ENCODE measurements at places on chromosomes 3 and 15.

- no peak for DNase-seq
Measured at GRCh38 chr15:38540510-38540909, 24.1 kb downstream of the RASGRP1 start.

DNA sequence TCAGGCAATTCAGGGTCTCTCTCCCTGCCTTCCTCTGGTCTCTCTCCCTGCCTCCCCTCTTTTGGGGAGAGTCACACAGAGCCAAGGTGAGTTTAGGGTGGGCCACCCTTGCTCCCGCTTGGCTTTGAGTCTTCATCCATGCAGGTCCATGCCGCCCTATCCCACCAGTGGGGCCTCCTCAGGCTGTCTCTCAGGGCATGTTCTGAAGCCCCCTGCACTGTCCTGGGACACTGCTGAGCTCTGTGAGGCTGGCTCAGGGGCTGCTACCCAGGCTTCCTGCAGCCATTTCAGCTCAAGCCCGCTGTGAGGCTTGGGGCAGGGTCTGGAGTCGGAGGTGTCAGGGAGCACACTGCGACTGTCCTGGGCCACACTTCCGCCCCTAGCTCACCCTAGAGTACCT lies 203.1 kb downstream of the SSR3 start:
- no peak for DNase-seq

DNA sequence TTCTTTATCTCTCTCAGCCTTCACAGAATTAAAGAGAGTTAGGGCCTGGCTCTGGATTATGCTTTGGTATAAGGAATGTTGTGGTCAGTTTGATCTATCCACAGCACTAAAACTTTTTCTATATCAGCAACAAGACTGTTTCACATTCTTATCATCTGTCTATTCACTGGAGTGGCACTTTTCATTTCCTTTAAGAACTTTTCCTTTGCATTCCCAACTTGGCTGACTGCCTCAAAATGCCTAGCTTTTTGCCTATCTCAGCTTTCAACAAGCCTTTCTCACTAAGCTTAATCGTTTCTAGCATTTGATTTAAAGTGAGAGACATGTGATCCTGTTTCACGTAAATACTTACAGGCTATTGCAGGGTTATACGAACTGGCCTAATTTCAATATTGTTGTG lies 471.8 kb downstream of the GBE1 start:
- DNase-seq = no peak

DNA sequence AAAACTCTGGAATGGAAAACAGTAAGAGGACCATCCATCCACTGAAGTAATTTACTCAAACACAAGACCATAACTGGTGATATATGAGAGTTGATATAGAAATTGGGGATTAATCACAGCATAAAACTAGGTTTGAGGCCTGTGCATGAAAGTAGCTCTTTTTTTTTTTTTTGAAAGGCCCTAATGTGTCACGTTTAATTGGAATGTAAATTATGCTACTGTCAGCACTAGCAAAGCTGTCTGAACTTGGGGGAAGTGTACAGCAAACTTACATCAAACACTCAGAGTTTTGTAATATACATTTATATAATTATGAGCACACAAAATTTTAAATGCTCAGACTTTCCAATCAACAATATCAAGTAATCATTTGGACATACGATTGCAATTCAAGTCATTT lies 154.1 kb downstream of the GREM1 start:
- DNase-seq = no peak

- DNase-seq = peak; percentile 60
Measured at GRCh38 chr3:177883957-177884356, 652.3 kb upstream of the KCNMB2 start.

GRCh38 chr3:37546876-37547275 lies 314.8 kb upstream of the CTDSPL start:
- peak; percentile 72 for DNase-seq

DNA sequence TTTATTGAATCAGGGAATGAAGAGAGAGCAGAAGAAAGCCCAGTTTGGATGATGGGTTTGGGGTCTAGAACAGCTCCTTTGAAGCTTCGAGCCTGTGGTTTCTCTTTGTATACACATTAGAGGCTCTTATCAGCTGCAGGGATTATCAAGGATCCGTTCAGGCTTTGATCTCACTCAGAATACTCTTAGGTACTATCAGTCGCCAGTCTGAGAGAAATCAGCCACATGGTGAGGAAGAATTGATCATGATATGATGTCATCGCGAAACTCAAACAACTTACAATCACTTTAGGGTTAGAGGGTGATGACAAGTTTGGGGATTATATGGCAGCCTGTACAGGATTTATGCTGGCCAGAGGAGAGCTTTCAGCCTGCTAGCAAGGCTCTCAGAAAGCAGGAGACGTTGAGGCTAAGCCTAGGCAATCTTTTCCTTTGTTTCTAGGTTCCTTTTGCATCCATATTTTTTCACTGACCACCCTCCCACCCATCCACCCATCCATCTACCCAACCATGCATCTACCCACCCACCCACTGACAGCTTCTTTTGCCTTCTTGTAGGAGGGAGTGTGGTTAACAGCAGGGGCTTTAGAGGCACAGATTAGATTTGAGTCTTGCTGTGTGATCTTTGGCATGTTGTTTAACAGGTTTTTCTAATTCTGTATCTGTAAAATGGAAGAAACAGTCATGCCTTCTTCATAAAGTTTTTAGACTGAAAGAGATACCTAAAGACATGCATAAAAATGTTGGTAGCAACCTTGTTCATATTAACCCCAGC lies 330.4 kb upstream of the LRRFIP2 start:
- no peak for DNase-seq

DNA sequence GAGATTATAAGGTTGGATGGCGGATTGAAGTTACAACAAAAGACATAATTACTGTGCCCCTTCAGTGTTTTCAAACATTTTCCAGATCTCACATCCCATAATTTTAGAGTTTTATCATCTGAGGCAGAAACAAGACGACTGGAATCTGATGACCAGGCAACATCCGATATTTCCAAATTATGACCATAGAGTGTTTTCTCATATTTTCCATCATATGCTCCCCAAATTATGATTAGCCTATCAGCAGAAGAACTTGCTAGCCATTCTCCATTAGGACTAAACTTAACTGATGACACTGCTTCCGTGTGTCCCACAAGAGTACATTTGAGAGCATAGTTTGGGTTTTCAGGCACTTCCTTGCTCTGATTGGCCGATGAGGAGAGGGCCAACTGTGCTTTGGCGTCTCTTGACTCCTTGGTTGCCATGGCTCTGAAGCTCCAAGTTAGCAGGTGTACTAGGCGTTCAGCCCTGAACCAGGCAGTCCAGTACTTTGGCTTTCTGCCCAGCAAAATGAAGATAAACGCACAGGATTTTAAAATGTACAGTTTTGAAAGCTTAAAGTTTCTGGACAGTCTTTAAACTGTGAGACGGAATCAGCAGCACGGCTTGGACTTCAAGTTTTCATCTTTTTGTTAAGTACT lies 638 bp downstream of the WDR5B start:
- DNase-seq = peak; percentile 49

DNA sequence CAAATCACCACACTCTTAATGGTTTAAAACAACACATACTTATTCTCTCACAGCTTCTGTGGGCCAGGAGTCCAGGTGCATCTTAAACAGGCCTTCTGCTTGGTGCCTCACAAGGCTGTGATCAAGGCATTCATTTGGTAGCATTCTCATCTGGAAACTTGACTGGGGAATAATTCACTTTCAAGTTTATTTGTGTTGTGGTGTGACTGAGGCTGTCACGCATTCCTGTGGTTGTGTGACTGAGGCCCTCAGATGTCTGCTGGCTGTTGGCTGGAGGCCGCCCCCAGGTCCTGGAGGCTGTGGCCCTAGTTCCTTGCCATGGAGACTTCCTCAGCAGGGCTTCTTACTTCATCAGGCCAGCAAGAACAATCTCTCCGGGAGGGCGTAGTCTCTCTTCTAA lies 16.9 kb upstream of the FAM3D start:
- peak; percentile 34 for DNase-seq

GRCh38 chr3:167397826-167398225 lies 17.7 kb upstream of the ZBBX start:
- DNase-seq = no peak

DNA sequence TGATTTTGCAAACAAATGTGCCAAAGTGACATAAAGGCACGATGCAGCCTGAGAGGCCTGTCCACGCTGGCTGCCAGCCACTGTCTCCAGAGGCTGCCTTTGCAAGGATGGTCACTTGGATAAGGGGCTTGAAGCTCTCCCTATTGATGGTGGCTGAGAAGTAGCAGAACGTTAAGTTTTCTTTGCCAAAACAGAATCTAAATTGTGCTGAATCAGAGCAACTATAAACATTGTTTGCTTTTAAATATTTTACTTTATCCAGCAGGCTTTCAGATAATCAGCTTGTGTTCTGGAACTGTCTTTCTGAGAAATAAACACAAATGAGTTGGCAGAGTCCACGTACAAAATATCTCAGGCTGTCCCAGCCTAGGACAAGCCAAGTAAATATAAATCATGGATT lies 23.8 kb upstream of the CNBP start:
- DNase-seq = no peak

- DNase-seq = no peak
Measured at GRCh38 chr3:346186-346585, 149.6 kb downstream of the CHL1 start.

GRCh38 chr3:152040319-152040718 lies 166.9 kb downstream of the SUCNR1 start:
- DNase-seq = no peak

- no peak for DNase-seq
Measured at GRCh38 chr3:64278625-64279024, 53.4 kb upstream of the PRICKLE2 start.

GRCh38 chr15:27973886-27974285 lies 125.2 kb downstream of the OCA2 start:
- peak; percentile 77 for DNase-seq

DNA sequence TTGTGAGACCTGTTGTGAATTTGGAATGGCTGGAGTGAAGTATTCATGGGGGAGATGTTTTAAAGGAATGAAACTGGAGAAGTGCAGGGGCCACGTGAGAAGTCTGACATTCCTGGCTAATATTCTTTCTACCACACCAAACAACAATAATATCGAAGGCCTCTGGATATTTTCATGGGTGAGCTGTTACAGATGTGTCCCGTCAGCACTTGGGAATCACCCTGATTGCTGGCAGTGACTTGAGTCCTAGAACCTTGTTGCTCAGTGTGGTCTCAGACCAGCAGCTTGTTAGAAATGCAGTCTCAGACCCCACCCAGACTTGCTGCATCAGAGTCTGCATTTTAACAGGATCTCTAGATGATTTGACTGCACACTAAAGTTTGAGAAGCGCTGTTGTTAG lies 113.8 kb downstream of the ITPR1 start:
- DNase-seq = no peak

GRCh38 chr3:73405853-73406252 lies 218.9 kb downstream of the PDZRN3 start:
- DNase-seq = no peak

- DNase-seq = no peak
Measured at GRCh38 chr15:98324341-98324970, 323.9 kb upstream of the IGF1R start.

DNA sequence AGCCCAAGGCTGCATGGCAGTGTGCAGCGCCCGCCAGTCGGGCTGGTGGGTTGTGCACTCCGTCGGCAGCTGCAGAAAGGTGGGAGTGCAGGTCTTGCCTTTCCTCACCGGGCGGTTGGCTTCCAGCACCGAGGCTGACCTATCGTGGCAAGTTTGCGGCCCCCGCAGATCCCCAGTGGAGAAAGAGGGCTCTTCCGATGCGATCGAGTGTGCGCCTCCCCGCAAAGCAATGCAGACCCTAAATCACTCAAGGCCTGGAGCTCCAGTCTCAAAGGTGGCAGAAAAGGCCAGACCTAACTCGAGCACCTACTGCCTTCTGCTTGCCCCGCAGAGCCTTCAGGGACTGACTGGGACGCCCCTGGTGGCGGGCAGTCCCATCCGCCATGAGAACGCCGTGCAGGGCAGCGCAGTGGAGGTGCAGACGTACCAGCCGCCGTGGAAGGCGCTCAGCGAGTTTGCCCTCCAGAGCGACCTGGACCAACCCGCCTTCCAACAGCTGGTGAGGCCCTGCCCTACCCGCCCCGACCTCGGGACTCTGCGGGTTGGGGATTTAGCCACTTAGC lies 4.3 kb downstream of the ISL2 start:
- DNase-seq = peak; percentile 73

DNA sequence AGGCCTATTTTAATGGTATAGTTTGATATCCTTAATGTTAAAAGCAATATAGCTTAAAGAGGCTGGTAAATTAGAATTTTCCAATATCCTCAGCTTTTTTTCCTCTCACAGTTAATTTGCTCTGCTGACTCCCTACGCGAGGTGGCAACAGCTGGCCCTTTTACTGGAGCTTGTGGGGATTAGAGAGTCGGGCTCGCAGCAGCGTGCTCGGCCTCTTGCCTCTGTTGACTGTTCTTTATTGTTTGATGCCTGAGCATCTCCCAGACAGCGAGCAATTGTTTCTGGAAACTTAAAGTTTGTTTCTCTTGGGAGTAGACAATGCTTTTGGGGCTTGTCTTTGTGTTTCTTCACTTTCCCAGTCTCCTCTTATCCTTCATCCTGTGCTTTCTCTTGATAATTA lies 80.8 kb downstream of the OPA1 start:
- DNase-seq = no peak

DNA sequence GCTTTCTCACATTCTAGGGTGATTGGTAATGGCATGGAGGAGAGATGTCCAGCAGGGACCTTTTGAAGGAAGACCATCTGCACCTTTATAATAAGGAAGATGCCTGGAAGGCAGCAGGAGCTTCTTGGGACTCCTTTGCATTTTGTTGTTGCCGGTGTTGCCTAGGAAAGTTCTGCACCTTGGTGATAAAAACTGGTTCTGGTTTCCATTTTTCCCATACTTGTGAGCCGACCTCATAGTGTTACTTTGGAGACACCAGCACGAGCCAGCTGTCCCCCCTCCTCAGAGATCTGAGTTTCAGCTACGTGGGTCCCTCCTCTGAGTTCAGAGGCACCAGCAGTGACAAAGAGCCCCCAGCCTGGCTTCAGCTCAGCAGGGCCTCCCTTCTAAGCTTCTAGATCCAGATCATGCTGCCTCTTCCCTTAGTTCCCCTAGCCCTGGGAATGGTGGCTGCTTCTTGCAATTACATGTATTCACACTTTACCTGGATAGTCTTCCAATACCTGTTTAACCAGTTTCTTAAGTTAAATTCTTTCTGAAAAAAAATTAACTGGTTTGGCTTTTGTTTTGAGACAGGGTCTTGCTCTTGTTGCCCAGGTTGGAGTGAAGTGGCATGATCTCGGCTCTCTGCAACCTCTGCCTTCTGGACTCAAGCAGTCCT lies 18.0 kb upstream of the FSTL1 start:
- no peak for DNase-seq

DNA sequence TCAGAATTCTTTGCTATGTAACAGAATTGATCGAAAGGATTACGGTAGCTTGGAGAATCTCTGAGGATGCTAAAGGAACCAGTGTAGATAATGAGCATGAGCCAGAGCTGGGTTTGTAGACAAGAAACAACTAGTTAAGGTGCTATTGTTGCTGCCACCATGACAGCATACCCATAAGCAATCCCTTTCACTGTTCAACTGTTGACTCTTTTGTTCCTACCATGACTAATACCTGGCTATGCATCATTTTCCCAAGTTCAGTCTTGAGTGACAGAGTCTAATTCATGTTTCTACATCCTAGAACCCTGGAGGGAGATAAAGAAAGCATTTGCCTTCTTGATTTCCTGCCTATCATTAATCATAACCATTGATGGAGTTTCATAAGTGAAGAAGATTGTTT lies 600.3 kb downstream of the OTOL1 start:
- no peak for DNase-seq

GRCh38 chr3:110814170-110815007 lies 257.2 kb upstream of the NECTIN3 start:
- no peak for DNase-seq

GRCh38 chr15:58957101-58957973 lies 23.9 kb upstream of the SLTM start:
- peak; percentile 89 for DNase-seq

GRCh38 chr3:149330609-149331331 lies 2.7 kb downstream of the TM4SF18 start:
- DNase-seq = no peak

- no peak for DNase-seq
Measured at GRCh38 chr15:38111070-38111469, 141.6 kb upstream of the SPRED1 start.
